Stimulated activated naive CD4-positive, alpha-beta T cell treated with Interleukin-2 at 50 U/mL for 16 hours (primary cell): ENCODE measurements at places on chromosomes 4 and X.

DNA sequence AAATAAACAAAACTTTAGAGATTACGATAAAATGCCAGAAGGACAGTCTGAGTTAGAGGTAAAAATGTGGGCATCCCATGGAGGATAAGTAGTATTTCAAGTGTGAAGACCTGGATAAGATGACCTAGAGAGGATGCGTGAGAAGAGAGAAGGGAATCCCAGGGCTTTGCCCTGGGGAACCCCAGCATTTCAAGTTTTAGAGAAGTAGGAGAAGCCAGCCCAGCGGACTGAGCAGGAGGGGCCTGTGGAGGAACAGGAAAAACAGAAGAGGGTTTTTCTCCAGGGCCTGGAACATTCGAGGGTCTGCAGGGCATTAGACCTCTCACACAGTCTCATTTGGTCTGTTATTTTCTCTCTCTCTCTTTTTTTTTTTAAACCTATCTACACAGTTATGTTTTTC is 2.9 kb upstream of the CFP start:
- DNase-seq = no peak

DNA sequence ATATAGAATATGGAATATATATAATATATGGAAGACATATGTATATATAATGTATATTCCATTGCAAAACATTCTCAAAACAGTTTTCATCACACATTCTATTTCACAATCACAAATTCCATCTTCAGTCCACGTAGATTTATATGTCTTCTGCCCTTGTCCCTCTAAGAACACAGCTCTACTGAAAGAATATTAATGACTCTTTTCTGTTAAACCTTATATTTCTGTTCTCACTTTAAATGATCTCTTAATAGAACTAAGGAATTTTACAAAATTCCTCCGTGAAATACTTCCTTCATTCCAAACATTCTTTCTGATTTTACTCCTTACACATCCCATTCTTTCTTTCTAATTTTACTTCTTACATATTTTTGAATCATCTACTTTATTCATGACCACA is 1043.1 kb upstream of the PABPC4L start:
- no peak for DNase-seq

DNA sequence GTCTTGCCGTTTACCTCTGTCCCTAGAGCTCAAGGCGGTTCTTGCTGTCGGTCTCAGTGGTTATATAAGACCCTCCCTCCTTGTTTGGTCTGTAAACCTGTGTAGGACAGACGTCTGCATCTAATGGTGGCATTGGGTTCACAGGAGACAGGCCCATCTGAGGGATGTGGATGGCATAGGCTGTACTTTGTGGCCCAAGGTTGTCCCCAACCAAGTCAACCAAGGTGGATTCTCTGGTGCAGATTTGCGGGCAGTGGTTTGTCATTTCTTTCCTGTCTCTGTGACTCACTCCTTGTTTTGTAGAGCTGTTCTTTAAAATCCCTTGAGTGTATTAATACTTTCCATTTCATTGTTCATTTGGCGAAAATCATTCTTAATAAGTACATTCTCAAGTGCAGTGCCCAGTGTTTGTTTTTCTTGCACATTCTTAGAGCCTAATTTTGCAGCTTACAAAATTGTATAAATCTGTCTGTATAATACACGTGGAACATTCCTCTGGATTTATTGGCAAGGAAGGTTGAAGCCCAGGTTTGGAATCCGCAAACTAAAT is 68.0 kb upstream of the TLR2 start:
- DNase-seq = peak; percentile 53

DNA sequence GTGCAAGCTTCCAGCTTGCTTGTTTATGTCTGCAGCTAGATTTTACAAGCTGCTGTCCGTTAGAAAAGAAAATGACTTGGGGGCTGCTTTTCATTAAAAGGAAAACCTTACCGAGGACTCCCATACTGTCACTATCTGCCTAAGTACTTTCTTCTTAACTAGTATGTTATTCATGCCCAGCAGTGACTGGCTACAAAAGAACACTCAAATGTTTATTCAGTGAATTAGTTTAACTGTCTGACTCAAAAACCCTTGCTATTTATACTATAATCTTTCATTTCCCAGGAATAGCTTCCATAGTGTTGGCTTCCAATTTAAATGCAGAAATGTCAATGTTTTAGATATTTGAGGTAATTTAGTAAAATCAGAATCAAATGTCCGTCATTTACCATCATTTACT is 164.9 kb downstream of the DTHD1 start:
- DNase-seq = no peak

DNA sequence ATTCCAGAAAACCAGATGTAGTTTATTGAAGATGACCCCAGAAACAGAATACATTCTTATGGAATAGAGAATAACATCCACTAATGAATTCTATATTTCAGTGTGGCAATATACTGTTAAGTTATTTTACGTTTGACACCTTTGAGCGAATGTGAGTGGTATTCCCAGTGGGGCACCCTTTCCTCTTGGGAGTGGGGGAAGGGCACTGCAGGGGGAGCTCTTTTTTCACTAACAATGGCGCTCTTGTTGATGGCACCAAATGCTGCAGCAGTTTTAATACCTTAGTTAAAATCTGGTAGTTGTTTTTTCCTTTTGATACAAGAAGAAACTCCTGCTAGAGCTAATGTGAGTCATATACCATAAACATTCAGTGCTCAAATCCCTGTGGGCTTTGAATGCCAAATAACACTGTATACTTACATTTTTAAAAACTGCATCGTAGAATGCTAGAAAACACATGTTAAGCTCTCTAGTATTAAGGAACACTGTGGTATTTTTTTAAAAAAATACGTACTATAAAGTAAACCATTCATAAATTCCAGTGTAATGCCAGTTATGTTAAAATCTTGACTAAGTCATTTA is 178.5 kb downstream of the DCHS2 start:
- DNase-seq = no peak

- no peak for DNase-seq
These were observed 52.1 kb downstream of the NDST3 start for GRCh38 chr4:118086344-118086743.

- no peak for DNase-seq
These were observed 28.0 kb downstream of the NUP54 start for GRCh38 chr4:76120199-76120598.

GRCh38 chr4:168691631-168692369 is 194.9 kb downstream of the PALLD start:
- no peak for DNase-seq

GRCh38 chr4:17336986-17337385 is 174.9 kb downstream of the QDPR start:
- no peak for DNase-seq

DNA sequence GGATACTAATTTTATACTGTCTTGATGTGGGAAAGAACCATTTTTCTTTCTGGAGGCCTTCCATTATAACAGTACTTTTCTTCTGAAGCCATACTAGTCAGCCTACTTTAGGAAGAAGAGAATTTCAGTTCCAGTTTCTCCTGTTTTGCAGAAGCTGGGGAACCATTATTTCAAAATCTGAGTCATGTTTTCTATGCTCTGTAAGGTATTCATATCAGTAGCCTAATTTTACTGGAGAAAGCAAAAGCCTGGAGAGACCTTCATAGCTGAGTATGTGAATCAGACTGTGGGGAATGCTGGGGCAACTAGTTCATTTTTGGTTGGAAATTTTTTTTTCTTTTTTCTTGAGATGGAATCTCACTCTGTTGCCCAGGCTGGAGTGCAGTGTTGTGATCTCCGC is 22.4 kb downstream of the AFF1 start:
- no peak for DNase-seq

- DNase-seq = no peak
These were observed 87.2 kb downstream of the NRK start for GRCh38 chrX:105909576-105909975.

DNA sequence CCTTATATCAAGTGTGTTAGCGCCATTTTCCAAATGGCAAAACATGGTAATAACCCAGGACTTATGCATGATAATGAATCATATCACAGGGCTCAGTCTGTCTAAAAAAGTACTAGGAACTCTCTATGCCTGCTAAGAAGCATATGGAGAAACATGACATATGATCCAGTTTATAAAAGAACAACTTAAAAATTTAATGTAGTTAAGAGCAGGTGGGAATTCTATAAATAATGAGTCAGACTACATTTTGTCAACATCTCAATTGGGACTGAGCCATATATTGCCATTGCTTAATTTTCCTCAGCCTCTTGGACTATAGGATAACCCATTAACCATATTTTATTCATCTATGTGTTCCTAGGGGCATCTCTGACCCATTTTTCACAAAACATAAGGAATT is 360.4 kb upstream of the AGA start:
- no peak for DNase-seq

DNA sequence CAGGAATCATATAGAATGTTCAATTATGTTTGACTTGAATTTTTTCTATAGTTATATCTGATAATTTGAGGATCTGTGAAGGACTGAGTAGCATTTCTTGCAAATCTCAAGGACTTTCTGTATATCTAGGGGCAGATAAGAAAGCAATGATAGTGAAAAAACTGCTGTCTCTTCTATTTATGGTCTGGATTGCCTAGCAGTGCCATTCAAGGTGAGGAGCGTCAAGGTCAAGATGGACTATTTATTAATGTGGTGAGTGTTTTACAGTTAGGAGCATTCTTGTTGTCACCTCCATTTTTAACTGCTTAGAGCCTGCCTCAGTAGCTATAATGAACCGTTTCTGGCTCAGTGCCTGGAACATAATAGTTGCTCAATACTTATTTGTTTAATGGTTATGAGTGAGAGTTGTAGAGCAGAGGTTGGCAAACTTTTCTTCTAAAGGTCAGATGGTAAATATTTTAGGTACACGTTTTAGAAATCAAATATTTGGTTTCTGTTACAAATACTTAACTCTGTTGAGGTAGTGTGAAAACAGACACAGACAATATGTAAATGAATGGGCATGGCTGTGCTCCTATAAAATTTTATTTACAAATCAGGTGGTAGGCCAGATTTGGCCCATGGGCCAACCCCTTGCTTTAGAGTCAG is 523.2 kb upstream of the IGFBP7 start:
- DNase-seq = no peak

GRCh38 chr4:6217716-6218381 is 17.5 kb upstream of the JAKMIP1 start:
- no peak for DNase-seq

DNA sequence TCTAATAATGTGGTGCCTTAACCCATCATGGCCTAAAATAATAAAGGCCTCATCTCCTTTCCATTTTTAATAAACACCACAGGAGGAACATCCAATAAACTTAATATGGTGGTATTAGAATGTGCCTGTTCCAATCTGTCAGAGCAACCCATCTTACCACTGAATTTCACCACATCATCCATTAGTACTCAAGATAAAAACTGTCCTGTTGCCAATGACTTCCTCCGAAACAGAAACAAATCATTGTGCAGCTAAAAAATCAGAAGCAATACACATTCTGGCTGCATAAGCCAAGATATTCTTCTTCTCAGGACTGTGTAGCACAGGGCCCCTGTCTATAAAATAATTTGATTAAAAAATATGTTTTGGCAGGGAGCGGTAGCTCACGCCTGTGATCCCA is 18.5 kb downstream of the TLR10 start:
- DNase-seq = no peak

DNA sequence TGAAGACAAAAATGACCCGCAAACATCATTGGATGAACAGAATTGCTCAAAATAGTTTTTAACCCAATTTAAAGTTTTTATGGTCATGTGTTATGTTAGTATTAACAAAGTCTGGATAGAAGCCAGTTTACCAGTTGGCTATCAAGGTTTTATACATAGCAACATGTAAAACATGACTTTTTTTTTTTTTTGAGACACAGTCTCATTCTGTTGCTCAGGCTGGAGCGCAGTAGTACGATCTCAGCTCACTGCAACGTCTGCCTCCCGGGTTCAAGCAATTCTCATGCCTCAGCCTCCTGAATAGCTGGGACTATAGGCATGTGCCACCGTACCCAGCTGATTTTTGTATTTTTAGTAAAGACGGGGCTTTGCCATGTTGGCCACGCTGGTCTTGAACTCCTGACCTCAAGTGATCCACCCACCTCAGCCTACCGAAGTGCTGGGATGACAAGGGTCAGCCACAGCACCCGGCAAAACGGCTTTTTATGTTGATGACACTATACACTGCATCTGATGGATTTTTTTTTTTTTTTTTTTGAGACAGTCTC is 3.4 kb downstream of the SAT1 start:
- DNase-seq = no peak

DNA sequence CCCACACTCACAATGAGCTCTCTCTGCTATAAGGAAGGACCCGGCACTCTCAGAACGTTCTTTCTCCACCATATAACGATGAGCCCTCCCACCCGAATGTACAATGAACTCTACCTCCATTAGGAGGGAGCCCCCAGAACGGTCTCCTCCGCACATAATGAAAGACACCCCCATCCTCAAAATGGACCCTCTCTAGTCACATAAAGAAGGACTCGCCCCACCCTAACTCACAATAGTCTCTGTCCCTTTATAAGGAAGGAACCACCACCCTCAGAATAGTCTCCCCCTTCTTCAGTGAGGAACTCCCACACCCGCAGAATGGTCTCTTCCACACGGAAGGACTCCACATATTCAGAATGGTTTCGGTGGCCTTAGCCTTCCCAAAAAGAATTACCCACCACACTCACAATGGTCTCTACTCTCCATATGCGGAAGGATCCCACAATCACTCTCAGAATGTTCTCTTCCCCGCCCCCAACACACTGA is 477 bp downstream of the SLC35A2 start:
- DNase-seq = no peak

GRCh38 chrX:153947009-153947769 is 2.7 kb upstream of the RENBP start:
- peak; percentile 71 for DNase-seq

- no peak for DNase-seq
These were observed 16.8 kb upstream of the NFXL1 start for GRCh38 chr4:47930971-47931804.

DNA sequence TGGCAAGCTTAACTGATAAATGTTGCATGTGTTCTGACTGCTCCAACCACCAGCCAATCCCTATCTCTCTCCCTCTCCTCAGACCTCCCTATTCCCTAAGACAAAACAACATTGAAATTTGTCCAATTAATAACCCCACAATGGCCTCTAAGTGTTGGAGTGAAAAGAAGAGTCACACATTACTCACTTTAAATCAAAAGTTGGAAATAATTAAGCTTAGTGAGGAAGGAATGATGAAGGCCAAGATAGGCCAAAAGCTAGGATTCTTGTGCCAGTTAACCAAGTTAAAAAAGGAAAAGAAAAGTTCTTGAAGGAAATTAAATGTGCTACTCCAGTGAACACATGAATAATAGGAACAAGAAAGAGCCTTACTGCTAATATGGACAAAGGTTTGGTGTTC is 55.6 kb downstream of the FBXW7 start:
- DNase-seq = no peak

GRCh38 chr4:10346023-10346422 is 111.2 kb downstream of the ZNF518B start:
- DNase-seq = no peak
